Hematopoietic multipotent progenitor cell treated with erythropoietin and hydrocortisone succinate and interleukin-3 and kit ligand, for 15 days (in vitro differentiated cells): ENCODE measurements at places on chromosomes 6 and 20.

DNA sequence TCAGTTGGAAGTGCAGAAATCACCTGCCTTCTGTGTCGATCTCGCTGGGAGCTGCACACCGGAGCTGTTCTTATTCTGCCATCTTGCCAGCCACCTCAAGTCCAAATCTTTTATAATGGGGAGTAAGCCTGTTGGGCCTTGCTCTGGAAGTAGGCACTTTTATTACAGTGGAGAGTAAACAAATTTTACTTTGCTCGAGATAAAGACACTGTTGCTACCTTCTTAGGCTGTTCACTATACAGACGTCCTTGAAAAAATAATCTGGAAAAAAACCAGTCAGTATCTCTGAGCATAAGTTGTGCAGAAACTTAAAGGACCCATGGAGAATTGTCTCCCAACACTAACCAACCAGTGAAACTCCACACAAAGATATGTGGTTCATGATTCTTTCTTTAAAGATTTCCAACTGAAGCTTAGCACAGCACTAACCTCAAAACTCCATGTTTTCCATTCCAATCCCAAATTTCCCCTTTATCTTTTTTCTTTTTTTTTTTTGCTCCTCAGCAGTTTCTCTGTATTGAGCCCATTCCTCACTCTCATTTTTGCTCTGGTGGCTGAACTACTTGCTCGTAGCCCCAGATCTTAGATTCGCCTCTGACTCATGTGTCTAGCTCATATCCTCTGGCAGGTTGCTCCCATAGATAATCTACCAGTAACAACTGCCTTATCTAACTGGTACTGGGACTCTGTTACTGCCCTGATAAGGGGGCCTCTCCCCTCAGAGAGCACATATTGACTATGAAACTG is 34.3 kb upstream of the COL9A1 start:
- DNase-seq = peak; percentile 74

DNA sequence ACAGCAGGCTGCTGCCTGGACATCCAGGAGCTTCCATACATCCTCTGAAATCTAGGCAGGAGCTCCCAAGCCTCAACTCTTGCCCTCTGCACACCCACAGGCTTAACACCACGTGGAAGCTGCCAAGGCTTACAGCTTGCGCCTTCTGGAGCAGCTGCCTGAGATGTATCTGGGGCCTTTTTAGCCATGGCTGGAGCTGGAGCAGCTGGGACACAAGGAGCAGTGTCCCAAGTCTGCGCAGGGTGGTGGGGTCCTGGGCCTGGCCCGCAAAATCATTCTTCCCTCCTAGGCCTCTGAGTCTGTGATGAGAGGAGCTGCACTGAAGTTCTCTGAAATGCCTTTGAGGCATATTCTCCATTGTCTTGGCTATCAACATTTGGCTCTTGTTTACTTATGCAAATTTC is 255.0 kb downstream of the DLL1 start:
- no peak for DNase-seq

DNA sequence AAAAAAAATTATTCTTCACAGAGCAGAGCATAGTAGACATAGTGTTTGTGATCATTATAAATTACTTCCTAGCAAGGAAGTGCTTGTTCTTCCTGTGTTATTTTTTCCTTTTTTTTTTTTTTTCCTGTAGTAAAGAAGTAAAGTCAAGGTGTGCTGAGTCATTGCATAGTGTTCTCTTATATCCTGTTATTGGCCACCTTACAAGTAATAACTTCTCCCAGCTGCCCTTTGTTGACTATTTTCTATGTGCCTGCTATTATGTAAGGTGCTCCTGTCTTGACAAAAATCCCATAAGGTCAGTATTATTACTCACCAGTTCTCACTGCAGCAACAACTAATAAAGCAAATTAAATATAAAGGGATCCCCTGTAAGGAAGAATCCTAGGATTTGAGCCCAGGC is 195.3 kb downstream of the GJA1 start:
- DNase-seq = no peak

DNA sequence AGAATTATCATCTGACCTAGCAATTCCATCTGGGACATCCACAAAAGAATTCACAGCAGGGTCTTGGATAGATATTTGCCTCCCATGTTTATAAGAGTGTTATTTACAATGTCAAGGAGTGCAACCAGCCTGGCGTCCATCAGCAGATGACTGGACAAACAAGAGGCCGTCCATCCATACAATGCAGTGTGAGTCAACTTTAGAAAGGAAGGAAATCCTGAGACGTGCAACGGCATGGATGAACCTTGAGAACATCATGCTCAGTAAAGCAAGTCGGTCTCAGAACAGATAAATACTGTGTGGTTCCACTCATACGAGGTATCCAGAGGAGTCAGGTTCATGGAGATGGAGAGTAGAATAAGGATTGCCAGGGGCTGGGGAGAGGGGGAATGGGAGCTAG is 46.4 kb downstream of the FOXF2 start:
- DNase-seq = no peak

DNA sequence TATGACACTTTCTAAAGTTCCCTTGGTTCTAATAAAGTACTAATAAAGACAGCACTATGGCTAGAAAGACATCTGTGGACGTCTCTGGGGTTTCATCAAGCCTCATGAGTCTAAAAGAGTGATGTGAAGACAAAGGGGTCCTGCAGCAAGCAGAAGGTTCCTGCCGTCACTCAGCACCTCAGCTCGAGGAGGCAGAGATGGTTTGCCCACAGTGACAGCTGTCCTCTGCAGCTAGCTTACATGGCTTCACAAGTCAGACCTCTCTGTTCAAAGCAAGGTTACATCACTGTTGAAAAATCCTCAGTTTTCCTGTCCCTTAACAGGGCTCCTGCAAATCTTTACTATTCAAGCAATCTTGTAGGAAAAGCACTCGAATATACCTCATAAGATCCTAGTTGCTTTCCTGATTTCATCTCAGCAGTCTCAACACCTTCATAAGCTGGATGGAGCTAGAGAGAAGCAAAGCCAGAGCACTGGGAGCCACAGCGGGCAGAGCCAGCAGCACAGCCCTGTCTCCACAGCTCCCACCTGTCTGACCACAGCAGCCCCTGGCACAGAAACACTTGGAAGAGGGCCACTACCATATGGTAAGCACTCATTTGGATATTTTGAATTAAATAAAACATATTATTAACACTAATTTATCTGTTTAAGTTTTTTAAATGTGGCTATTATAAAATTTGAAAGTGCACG is 202.3 kb downstream of the GMDS start:
- DNase-seq = no peak

GRCh38 chr6:154427446-154427845 is 70.8 kb upstream of the IPCEF1 start:
- no peak for DNase-seq

DNA sequence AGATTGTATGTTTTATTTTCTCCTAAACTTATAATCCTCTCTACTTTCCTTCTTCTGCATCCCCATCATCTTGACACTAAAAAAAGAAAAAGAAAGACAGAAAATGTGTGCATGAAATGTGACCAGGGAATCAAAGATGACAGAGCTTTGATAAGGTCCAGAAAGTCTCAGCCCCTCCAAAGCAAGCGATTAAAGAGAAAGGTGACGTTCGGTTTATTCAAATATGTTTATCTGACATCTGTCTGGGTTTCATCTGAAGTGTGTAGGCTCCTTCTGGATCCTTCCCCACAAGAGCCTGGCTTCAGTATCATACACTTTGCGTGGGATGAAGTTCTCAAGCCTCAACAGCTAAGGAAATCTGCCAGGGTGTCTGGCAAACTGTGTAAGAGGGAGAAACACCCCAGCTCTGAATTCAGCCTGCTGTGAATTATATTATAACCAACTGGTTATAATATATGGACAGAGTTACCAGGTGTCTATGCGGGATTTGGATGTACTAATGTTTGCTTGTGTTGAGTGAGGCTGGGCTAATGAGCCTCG is 263.0 kb downstream of the ZNF217 start:
- no peak for DNase-seq

DNA sequence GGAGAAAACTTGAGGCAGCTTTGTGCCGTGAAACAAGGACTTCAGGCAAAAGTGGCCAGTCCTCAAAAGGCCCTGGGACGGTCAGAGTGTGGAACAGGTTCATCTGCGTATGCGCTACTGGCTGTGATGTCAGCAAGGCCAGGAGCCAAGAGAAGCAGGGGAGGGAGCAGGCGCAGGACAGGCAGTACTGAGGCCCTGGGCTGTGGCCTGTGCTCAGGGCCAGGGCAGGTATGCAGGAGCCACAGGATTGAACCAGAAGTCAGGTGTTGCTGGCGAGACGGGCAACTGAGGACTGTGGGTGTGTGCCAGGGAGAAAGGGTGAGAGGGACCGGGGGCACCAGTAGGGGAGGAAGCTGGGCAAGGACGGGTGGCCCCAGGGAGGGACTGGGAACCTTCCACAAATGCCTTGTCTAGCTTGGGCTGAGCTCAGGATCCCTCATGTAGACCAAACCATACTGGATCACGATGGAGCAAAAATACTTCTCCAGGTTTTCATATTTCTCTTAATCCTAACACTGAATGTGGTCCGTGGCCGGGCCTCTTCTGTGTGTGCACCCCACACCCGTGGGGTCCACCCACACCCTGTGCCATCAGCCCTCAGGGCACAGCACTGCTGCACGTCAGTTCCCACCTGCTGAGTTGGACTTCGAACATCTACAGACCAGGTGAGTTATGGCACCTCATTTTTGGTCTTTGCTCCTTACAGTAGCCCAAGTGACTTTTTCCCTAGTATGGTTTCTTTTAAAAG is 46.9 kb downstream of the GINS1 start:
- no peak for DNase-seq

DNA sequence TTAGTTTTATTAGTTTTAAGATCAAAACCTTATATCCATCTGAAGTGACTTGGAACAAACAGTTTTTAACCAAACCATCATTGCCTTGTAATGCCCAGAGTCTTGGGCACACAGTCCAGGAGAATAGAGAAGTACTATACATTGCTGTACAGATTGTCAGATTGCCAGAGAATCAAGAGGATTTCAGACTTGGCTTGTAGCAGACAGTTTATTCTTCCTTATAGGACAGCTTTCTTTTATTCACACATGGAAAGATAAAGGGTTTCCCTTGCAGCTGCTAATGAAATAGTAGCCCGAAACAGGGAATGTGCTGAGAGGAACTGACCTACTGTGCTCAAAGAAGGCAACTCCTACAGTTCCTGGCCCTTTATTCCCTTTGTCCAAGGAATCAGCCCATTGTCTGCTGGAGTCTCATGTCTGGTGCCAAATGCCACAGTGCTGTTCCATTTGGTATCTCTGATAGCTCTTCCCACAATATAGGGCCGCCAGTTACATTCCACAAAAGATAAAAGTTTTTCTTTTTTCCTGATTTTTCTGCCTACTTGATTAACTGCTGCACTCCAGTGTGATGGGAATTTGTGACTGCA is 30.6 kb downstream of the DCBLD1 start:
- no peak for DNase-seq

DNA sequence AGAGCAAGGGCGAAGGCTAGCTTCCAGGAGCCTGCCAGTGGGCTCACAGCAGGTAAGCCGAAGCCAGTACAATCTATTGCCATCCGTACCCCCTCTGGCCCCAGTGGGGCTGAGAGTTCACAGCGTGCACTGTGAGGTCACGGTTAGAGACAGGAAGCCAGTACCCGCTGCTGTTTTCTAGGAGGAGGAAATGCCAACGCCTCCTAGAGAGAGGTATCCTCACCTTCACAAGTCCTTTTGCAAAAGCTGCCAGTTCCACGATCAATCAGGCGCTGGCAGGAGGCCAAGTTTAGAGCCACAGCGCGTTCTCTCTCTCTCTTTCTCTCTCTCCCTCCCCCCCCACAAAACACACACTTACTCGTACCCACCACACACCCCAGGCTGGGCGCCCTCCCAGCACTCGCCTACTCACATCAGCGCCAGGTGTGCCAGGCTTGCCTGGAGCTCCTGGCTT is 22.5 kb downstream of the COL9A1 start:
- DNase-seq = no peak

GRCh38 chr6:163564534-163564933 is 150.0 kb downstream of the QKI start:
- DNase-seq = no peak

- DNase-seq = no peak
These were observed 410.8 kb upstream of the PLCB4 start for GRCh38 chr20:8658103-8658502.

DNA sequence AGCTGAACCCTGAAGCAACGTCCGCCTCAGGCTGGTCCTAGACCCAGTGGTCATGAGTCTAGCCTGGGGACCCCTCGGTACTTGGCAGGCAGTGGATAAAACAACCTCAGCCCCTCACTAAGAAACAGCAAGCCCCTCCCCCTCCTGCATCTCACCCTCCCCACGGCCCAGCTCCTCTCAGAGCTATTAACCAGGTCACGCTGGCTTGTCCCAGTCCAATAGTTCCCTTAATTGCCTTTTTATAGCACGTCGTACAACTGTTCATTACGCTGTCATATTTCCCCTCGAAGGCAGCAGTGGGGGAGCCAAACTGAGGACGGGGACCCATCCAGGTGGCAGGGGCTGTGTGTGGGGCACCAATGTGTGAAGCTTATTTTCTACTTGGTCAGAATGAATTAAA is 8.6 kb upstream of the SLC32A1 start:
- DNase-seq = no peak

DNA sequence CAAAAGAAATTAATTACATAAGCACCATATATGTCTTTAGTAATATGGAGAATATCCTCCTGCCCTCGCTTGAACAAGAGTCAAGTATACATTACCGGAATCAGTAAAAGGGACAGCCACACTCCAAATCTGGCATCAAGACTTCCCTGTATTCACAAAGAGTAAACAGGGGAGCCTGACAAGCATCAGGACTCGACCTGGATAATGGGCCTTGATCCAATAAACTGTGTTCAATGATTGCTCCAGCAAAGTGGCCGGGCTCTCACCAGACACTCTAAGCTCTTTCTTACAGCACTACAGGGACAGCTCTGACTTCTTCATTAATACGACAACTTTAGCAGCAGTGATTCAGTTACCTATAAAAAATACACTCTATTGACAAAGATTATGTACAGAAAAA is 307.9 kb upstream of the POU3F2 start:
- DNase-seq = no peak

DNA sequence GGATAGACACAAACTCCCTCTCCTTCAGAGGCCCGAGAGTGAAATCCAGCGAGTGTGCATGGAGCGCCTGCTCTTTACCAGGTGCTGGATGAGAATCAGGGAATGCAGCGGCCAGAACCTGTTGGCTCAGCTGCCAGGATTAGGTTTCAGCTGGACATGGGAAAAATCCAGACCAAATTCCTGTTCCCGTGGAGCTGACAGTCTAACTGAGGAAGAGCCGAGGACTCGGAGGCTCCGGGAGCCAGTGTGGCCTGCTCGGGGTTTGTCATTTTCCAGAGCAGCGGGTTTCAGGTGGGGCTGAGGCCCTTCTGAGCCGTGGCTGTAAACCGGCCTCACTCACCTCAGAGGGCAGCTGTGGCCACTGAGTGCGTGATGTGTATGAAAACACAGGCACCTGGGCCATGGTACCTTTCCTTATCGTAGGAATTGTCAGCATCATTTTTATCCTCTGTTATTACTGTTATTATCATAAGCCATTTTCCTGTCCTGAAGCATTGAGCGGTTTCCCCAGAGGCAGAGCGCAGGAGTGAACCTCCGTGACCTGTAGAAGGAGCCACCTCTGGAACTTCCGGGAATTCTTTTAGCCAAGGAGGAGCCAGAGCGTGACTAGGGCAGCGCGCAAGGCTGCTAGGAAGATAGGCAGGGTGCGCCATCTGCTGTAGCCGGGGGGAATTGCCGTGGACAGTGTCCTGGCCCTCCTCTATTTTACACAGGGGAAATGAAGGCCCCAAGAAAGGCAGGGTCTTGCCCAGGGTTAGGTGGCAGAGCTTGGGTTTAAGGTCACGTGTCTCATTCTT is 27.3 kb downstream of the PKIG start:
- peak; percentile 88 for DNase-seq
